ENCODE measurements at places on chromosomes 3 and 15.
A peak's percentile ranks its signal among the peaks of the same experiment; 100 is the strongest.

DNA sequence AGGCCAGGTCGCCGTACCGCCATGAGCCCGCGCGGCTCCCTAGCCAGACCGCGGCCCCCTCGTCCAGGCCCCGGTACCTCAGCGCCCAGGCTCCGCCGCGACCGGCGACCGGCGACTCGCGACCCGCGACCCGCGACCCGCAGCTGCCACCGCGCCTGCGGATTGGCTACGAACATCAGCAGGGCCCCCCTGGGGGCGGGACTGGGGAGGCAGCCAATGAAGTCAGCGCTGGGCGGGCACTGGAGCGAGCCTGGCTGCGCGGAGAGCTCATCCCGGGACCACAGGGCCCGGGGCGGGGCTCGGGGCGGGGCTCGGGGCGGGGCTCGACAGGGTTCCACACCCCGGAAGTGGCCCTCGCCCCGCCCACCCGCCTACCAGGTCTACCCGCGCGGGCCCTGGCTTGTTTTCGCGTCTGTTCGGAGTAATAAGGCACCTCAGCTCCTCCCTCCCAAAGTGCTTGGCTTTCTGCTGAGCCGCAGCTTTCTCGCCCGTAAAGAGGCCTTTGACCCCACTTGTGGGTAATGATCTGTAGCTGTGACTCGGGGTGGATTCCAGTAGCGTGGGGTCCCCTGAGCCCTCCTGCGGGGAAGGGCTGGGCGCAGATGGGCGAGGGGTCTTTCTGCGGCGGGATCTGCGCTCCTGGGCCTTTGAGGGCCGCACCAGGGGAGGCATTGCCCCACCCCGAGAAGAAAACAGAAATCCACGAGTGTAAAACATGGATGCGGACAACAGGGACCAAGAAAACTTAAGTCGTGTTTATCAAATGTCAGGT, at the start of gene LYSMD4:
Gene LYSMD4 (minus strand): TSS at position 170 of the 772 bp plus-strand sequence. CDS start 1,438 bp downstream, outside the sequence.
- peak; percentile 95 for DNase-seq

GRCh38 chr3:16828815-16829214, 55.9 kb upstream of the PLCL2 start:
- DNase-seq = peak; percentile 52

DNA sequence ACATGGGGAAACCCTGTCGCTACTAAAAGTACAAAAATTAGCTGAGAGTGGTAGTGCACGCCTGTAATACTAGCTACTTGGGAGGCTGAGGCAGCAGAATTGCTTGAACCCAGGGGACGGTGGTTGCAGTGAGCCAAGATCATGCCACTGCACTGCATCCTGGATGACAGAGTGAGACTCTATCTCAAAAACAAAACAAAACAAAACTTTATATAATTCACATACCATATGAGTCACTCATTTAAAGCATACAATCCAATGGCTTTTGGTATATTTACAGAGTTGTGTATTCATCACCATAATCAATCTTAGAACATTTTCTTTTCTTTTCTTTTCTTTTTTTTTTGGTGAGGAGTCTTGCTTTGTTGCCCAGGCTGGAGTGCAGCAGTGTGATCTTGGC, 8.7 kb downstream of the PXK start:
- no peak for DNase-seq

- no peak for DNase-seq
Measured at GRCh38 chr15:100186960-100187359, 154.8 kb downstream of the ADAMTS17 start.

DNA sequence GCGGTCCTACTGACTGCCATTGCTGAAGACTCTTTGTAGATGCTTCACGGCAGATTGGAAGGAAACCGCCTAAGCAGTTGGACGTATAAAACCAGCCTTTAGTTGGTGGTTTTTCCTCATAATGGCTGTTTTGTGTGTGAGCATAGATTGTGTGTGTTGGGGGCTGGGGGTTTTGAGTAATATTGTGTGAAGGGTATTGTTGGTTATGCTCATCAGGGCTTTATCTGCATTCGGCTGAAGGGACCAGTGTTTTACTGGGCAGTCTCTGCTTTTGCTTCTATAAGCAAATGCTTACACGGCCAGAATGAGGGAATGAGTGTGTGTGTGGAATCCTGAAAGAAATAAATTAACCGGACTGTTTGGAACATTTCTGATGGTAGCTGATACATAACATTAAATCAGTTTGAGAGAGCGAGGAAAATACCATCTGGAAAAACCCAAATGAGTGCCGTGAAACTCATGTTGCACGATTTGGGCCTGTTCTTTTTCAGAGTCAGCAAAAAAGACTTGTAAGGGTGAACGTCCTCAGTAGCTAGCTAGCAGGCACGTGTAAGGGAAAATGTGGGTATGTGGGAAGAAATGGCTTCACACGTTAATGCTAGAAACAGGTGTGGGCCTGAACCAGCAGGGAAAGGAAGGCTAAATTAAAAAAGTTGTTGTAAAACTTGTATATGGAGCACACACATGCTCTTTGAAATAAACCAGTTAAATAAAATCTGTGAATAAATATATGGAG, 1.9 kb downstream of the MITF start:
- no peak for DNase-seq

DNA sequence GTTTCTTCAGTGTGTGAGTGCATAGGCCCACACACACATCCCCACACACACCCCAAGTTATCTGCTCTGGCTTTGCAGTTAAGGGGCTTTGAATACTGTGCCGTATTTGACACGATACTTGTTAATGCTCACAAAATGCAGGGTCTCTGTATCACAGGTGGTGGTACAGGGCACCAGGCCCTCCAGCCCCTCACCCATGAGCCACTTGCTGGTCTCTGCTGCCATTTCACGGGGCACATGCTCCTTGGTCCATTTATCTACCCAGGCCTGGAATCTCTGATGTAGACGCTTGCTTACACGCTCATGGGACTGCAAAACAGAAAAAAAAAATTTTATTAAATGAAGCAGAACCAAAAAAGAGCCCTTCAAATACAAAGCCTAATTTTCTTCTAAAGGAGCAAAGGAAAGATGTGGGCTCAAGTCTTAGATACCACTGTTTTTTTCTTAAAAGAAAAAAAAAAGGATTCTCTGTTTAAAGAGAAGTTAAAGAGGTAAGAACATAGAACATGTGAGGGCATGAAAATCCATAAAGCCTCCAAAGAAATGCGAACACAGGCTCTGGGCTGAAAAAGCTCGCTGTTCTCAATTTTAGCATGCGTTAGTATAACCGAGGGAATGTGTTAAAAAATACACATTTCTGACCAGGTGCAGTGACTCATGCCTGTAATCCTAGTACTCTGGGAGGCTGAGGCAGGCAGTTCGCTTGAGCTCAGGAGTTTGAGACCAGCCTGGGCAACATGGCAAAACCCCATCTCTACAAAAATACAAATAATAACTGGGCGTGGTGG, 3.7 kb upstream of the MAN2C1 start:
- no peak for DNase-seq

DNA sequence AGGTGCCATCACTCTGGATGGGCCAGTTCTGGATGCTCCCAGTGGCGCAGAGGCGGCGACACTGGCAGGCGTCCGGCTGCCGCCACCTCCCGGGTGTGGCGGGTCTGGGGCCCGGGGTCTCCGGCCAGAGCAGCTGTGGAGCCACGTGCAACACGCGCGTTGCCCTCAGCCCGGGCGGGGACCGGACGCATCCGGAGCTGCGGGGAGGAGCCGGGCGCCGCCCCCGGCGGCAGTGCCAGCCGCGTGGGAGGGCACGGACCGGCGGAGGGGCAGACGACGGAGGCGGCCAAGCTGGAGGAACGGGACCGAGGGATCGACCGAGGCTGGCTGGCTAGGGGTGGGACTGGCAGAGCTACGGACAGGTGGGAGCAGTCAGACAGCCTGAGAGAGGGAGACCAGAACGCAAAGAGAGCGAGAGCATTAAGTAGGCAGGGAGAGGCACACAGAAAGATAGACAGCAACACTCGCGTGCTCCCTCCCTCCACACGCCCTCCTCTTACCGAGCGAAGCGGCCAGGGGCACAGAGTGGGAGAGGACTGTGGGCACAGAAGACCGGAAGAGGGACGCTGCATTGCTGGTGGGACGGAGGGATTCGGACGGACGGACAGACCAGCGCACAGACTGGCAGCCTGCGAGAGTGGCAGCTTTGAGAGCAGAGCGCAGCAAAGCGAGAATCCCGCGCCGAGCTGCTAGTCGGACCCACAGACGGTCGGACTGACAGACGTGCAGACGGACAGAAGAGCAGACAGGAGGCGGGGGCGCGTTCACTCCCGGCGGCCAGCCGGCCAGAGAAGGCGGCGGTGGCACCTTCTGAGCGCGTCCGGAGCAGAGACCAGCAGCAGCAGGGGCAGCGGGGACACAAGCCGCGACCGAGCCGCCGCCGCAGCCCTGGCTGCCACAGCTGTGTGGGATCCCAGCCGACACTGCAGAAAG, at the start of gene ARPP21:
Gene ARPP21 (plus strand): TSS at position 272 of the 933 bp plus-strand sequence. CDS start 42,227 bp downstream, outside the sequence.
- no peak for DNase-seq

DNA sequence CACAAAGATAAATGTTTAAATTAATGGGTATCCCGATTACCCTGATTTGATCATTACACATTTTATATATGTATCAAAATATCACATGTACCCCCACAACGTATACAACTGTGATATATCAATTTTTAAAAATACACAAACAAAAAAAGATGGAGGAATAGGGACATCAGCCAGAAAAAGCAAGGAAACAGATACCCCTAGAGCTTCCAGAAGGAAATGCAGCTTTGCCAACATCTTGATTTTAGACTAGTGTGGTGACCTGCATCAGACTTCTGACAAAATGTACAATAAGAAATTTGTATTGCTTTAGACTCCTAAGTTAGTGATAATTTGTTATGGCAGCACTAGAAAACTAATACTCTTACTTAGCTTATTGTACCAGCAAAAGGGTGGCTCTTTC, 483.8 kb downstream of the TUSC7 start:
- no peak for DNase-seq

GRCh38 chr3:172329070-172329469, 119.2 kb downstream of the GHSR start:
- DNase-seq = no peak

DNA sequence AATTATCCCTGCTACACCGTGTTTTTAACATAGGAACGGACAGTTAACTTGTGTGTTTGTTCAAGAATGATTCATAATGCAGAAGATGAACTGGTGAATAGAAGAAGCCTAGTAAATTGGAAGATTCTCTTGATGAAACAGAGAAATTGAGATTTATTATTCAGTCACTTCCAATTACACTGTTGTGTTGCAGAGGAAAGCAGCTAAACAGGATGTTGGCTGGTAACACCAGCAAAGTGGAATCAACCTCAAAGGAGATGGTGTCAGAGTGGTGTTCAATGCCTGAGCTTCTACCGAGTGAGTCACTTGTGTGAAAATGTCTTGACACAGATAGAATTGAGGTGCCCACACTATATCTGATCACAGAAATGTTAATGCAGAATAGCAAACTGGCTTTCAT, 399.6 kb downstream of the LPP start:
- DNase-seq = no peak

DNA sequence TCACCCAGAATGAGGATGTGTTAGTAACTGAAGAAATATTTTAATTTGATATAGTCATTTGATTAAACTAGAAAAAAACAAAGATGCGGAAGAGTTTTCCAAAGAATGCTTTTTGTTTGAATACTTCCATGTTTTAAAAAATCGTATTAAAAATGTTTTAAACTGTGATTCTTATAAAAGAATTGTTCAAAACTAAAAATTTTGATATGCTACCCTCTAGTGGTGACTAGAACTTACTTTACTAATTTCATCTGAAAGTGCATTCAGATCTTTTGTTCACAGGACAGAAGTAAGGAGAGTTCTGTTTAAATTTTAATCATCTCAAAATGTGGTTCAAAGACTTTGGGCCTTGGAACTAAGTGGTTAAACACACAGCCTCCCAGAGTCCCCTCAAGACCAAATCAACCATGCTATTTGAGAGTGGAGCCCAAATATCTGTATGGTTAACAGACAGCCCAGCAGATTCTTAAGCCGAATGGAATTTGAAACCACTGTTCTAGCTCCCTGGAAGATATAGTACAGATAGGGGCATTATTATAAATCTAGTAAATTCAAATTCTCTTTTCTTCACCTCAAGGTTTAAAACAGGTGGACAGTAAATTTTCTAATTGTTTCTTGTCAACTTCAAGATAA, 45.2 kb upstream of the SYNPR start:
- DNase-seq = peak; percentile 1

DNA sequence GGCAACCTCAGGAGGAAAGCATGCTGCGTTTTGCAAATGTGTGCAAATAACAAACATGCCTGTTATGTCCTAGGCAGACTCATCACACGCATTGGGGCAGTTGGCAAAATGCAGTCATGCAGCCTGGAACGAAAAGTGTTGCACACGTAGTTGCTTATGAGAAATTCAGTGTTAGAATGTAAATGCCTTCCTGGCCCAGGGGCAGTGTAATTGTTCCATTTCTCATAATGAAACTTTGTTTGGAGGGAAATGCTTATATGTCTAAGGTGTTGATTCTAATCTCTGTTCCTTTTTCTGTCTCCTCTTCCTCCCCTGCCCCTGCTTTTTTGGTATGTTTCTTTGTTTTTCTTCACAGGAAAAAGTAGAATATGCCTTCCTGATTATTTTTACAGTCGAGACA, 156.0 kb downstream of the CACNA1D start:
- DNase-seq = no peak

GRCh38 chr3:33926998-33927605, 128.7 kb downstream of the PDCD6IP start:
- DNase-seq = no peak

DNA sequence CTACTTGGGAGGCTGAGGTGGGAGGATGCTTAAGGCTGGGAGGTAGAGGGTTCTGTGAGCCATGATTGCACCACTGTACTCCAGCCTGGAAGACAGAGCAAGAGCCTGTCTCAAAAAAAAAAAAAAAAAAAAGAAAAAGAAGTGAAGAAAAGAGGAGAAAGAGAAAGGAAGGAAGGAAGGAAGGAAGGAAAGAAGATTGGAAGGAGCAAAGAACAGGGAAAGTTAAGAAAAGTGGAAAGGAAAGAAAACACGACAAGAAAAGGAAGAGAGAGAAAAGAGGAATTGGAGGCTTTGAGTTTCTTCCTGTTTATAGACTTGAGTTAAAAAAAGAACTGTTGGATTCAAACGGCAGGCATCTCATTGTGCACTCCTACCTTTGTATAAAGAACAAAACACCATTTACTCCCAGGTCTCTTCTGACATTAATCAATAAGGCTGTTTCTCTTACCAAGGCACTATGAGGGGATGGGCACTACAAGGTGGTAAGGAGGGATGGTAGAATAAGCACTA, 73.5 kb downstream of the EDEM1 start:
- no peak for DNase-seq

DNA sequence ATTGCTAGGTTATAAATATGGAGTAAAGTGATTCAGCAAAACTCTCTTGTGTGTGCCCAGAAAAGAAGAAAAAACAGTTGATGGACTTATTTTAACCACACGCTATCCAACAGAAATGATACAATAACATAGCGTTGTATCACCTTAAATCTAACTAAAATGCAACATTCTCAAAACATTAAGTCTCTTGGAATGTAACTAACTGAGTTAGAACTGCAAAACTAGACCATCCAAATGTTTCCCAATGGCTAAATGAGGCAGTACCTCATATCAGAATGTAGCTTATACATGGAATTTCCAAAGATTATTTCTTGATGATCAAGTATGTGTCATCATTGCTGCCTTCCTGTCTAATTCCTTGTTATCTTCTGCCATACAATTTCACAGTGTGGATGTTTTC, 187.9 kb downstream of the CNTN3 start:
- no peak for DNase-seq

- DNase-seq = no peak
Measured at GRCh38 chr15:27549746-27550145, 549.4 kb downstream of the OCA2 start.
